Activated T-cell treated with anti-CD3 and anti-CD28 coated beads, Interleukin-2, amount 50 U/mL, for 72 hours (primary cell): ENCODE measurements at places on chromosomes 7 and 10.

DNA sequence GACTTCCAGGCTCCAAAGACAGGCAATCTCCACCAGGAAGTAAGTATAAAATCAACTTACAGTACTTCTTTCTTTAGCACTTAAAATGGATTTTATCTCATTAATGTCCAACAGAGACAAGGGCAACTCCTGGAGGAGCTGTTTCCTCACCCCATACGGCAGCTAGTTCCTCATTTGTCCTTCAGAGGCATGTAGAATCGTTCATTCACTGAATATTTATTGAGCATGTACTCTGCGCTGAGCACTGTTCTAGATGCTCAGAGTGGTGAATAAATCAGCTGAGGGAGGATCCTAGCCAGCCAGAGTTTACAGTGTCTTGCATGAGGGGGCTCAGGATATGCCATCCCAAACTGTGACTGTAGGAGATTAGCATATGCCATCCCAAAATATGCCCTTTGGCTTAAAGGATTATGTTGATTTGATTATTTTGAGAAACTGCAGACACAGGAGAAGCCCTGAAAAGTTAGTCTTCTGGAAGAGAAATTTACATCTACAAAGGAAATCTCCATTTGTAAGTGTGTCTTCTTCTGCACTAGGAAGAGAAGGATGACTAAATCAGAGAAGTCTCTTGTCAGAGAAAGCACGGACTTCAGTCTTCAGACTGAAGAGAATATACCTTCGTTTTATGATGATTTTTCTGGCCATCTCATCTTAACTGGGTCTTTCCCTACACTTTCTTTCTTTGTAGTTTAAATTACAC lies 66.9 kb downstream of the BAMBI start:
- DNase-seq: no peak

DNA sequence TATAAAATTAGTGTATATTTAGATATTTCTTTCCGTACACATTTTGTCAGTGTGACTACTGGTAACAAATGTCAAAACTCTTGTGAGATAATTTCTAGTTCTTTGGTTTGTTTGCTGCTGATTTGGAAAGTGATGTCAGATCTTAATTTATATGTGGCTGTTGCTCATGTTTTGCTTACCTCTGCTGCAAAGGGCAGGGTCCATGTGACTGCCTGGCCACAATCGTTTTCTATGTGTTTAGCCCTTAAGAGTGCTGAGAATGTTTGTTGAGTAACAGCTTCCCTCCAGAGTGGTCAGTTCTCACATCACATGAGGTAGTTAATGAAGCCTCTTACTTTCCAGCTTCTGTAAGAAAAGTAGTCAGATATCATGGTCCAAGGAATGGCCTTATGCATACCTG lies 4.2 kb downstream of the NRBF2 start:
- DNase-seq: no peak

DNA sequence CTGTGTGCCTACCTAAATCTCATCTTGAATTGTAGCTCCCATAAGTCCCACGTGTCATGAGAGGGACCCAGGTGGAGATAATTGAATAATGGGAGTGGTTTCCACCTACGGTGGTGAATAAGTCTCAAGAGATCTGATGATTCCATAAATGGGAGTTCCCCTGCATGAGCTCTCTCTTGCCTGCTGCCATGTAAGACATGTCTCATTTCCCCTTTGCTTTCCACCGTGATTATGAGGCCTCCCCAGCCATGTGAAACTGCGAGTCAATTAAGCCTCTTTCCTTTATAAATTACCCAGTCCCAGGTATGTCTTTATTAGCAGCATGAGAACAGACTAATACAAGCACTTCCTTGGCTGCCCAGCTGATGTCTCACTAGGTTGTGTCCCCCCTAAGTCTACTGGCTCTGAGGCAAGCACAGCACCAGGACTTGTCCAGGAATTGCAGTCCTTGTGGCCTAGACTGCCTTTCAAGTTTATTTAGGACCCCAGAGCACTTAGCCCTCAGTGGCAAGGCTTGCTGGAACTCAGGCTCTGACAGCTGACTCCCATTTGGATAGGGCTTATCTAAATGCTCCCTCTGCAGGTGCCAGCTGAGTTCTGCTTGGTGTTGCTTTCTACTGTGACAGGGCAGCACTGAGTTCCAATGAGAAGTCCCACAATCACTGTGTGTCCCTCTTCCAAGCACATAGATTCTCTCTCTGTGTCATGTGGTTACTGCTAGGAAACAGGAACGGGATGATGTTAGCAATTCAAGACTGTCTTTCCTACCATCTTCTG lies 59.0 kb upstream of the TAS2R16 start:
- no peak for DNase-seq

- DNase-seq: no peak
These were observed 12.9 kb downstream of the CALML3 start for GRCh38 chr10:5537684-5538083.

DNA sequence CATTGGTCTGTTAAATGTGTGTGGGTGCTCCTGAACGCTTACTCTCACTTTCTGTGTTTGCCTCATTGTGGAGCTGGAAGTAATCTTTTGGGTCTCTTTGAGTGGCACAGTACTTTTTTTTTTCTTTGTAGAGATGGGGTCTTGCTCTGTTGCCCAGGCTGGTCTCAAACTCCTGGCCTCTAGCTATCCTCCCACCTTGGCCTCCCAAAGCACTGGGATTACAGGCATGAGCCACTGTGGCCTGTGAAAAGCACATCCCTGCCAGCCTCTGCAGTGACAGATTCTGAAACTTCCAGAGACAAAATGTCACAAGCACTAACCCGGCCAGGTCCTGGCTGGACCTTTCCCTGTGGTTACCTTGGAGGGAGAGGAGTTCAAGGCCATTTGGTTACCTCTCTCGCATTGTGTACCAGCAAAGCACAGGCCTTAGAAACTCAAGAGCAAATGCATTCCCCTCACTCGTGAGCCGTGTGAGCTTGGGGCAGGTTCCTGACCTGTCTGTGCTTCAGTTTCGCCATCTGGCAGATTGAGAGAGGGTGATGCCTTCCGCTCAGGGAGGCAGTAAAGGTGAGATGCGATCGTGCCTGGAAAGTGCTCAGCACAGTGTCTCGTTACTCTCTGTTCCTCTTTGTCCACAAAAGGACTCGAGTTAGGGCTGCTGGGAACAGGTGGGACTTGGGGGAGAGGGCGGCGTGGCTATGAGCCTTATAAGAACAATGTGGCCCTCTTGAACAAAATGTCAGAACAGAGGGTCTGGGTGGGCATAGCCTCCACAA lies 72.6 kb upstream of the SEPHS1 start:
- DNase-seq: no peak

DNA sequence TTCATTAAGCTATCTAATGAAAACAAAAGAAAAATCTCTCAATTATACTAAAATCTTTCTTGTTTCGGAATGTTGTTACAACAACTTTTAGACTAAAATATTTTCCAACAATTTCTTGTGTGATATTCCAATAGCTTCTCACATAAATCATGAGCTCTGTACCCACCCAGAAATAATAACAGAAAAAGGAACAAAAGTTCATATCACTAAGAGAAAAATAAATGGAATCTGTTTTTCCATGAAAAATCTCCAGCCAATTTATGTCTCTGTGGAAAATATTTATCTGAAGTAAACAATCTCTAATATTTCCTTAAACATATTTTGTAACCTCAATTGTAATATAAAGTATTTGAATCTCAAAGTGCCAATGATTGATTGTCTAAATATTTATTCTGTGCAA lies 628.6 kb upstream of the ANKRD30A start:
- no peak for DNase-seq

DNA sequence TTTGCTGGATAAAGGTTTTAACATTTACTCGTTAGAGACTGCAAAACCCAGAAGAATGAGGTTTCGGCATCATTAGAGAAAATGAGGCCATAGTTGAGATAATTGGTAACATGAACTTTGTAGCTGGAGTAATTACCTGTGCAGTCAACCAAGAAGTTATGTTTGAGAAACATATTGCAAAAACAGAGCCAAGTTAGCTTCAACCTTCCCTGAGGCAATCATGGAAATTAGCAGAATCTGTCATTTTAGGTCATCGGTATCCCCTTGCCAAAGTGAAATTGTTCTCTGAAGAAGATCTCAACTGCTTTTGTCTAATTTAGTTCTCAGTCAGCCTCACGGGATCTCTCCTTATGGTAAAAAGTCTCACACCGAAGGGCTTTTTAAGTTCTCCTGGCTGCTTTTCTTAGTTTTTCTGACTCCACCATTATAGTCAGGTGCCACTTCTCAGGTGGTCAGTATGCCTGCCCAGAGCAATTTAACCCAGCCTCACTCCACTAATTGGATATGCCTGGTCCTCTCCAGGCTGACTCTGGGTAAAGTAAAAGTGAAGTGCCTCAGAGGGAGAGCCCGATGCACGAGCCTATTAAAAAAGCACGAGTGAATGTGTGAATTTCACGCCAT lies 52.5 kb downstream of the NRCAM start:
- DNase-seq: no peak

- no peak for DNase-seq
These were observed 34.0 kb upstream of the CYTH3 start for GRCh38 chr7:6306471-6306870.
